Stimulated activated naive CD4-positive, alpha-beta T cell treated with Interleukin-2 at 50 U/mL for 16 hours (primary cell): ENCODE measurements at places on chromosomes 5 and 9.

DNA sequence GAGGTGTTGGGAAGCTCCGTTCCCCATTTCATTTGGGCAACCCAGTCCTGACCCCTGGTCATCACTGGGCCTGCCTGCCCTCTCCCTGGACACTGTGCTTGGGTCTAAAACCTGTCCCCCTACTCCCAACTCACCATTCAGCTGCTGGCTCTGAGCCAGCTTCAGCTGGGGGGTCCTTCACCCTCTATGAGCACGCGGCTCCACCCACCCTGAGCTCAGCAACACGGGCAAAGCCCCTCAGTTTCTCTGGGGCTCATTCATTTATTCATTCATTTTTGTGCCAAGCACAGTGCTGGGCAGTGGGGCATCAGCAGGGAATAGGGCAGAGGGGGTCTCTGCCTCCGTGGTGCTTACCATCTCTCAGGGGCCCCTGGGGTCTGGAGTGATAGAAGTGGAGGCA lies 199.8 kb upstream of the MVB12B start:
- DNase-seq, result no peak

- no peak for DNase-seq
Measured at GRCh38 chr9:135551456-135551855, 5.5 kb downstream of the OBP2A start.

- no peak for DNase-seq
Measured at GRCh38 chr5:154315196-154315595, 124.7 kb downstream of the GALNT10 start.

DNA sequence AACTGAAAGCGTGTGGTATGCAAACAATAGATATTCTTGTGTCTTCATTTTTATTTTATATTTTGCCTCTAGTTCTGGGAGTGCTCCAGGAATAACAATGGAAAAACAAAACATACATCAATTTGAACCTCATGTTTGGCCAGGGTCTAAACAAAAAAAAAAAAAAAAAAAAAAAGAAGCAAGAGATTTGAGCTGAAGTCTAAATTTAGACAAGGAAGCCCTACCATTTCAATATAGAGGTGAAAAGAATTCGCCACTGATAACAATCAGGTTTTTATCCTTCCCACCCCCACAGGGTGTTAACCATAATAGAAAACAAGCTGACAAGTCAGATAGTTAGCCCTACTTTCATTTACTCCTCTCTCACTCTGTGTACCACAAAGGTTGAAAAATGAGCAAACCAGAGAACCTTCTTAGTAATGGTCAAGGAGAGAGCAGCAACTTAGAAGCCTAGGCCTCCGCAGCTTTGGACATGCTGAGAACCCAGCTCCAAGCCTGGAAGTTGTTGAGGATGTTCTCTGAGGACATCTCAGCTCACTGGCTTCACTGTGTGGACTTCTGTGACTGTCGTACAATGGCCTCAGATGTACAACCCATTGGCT lies 118.2 kb upstream of the HMHB1 start:
- DNase-seq, result no peak

DNA sequence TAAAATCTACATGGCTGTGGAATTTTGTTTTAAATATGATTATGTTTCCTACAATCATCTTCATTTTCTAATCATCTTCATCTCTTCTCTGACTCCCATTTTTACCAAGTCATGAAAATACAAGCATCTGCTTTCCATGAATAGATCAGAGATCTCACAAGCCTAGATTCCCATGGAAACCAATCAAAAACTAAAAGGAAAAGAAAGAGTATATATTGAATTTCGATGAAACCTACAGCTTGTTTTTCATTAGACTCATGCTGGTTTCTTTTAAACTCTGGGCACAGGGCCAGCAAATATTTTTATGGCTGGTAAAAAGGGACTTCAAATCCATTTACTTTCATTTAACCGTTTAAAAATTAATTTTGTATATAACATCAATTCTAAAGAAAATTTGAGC lies 51.2 kb downstream of the INVS start:
- DNase-seq, result no peak

DNA sequence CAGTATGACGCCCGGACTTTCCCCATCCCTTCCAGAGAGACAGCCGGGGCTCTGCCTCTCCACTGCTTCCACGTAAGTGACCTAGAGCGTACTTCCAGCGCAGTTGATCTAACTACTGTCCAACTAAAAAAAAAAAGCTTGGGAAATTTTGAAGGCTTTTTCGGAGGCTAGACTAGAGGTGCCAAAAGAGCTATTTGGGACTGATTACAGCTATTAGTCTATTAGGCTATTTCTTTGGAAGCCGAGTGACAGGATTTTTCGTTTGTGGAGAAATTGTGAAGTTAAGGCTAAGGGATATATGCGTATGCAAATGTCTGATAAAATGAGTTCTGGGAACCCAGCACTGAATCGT lies 1.5 kb downstream of the CCNO start:
- DNase-seq, result no peak

DNA sequence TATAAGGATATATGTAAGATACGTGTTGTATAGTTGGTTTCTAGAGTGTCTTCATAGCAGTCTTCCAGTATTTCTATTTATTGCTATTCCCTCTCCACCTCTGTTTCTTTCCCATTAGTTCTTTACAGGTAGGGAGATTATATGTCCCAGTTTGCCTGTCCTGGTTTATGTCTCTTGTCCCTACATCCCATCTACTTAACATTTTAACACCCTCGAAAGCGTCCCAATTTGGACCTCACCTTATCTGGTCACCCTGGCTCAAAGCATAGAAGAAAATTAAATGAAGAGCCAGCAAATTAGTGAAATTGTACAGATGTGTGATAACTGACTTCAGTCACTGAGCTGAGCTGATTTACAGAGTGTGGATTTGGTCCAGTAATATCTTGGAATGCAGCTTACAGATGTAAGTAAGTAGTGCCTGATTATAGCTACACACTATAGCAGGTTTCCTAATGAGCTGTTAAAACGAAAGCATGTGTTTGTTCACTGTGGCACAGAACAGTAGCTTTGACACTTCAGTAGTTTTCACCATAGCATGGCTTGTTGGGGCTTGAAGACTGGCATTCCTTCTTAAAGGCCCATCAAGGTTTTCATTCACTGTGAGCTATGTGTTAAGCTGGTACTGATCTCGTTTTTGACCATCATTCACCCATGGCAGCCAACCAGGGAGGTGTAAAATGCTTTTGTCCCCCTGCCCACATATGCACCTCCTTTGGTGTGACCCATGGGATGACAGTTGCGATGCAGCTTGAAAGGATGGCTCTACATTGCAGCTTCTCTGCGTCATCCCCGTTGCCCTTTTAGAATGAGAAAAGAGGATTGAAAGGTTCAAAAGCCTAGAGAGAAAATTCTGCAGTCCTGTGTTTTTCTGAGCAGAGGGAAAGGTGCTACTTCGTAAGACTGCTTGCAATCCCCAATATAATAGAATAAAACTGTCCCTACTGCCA lies 192.1 kb upstream of the DMRT1 start:
- no peak for DNase-seq

GRCh38 chr5:154519359-154519758 lies 41.3 kb upstream of the HAND1 start:
- DNase-seq, result no peak

DNA sequence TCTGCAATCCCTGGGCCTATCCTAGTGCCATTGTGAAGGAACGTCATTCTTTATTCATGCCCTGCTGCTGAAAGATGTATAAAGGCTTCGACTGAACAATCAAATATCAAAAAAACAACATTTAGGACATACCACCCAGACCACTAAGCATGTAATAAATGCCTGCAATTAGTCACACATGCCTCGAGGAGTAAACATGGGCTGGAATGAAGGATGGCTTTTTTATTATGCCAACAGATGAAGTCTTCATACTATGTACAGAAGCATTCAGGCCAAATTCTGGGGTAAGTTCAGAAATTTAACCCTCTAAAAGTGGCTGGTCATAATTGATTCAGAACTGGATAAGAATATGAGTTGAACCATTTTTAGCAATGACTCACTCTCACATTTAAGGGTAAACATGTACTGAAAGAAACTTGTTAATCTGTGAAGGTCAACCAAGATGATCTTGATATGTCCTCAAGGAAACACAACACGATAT lies 38.1 kb downstream of the FAM240B start:
- DNase-seq, result no peak
